M059J (cell line): ENCODE measurements at places on chromosomes 11 and 22.
A peak's percentile ranks its signal among the peaks of the same experiment; 100 is the strongest.

- DNase-seq: peak; percentile 49
These were observed 5.0 kb downstream of the UQCR10 start for GRCh38 chr22:29772170-29772641.

GRCh38 chr22:32692371-32692770 is 109.1 kb upstream of the TIMP3 start:
- peak; percentile 25 for DNase-seq

GRCh38 chr11:126817096-126817495 is 183.5 kb downstream of the KIRREL3 start:
- DNase-seq: peak; percentile 72

DNA sequence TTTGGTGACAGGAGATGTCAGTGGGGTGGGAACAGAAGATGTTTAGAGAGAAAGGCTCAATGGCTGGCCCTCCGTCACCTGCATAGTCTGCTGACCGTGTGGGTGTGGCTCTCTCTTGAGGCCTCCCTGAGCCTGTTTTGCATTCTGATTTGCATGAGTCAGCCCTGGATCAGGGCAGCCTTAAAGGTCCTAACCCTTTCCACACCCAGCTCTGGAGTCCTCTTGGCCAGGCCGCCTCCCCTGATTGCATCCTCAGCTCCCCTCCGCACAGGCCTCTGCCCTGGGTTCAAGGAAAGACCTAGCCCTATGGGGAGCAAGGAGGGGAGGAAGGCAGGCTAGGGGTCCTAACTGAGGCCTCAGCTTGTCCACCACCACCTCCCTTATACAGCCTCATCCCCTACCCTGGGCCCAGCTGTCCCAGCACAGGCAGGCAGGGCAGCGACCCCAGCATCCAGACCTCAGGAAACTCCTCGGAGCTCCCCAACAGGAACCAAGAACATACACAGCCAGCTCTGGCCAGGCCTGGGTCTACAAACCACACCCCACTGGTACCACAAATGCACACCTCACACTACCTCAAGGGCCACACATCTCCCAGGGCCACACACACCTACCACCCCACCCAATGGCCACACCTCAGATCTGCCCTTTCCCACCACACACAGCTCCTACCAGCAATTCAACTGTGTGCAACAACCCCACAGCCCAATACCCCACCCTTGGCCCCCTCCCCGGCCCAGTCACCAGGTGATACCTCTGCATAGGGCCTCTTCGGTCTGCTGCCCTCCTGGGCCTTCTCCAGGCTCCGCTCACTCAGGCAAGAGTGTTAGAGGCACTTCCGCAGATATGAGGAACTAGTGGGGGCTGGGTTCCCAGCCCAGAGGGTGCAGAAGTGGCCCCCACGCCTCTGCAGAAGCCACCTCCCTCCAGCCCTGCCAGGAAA is 13.7 kb downstream of the ARAP1 start:
- peak; percentile 73 for DNase-seq

- DNase-seq: no peak
These were observed 29.7 kb downstream of the KIAA0930 start for GRCh38 chr22:45210991-45211390.

DNA sequence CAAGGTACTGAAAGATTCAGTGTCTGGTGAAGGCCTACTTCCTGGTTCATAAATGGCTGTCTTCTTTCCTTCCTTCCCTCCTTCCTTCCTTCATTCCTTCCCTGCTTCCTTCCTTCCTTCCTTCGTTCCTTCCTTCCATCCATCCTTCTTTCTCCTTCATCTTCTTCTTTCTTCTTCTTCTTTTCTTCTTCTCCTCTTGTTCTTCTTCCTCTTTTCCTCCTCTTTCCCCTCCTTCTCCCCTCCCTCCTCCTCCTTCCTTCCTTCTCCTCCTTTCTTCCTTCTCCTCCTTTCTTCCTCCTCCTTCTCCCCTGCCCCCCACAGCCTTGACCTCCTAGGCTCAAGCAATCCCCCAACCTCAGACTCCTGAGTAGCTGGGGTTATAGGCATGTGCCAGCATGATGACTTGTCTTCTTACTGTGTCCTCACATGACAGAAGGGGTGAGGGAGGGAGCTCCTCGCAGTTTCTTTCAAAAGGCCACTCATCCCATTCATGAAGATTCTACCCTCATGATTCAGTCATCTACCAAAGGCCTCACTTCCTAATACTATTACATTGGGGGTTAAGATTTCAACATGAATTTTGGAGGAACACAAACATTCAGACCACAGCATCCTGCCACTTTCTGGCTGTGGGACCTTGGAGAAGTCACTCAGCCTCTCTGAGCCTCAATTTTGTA is 22.6 kb upstream of the CCDC134 start:
- DNase-seq: no peak

- DNase-seq: no peak
These were observed 23.5 kb downstream of the ARHGAP8 start for GRCh38 chr22:44775862-44776261.

DNA sequence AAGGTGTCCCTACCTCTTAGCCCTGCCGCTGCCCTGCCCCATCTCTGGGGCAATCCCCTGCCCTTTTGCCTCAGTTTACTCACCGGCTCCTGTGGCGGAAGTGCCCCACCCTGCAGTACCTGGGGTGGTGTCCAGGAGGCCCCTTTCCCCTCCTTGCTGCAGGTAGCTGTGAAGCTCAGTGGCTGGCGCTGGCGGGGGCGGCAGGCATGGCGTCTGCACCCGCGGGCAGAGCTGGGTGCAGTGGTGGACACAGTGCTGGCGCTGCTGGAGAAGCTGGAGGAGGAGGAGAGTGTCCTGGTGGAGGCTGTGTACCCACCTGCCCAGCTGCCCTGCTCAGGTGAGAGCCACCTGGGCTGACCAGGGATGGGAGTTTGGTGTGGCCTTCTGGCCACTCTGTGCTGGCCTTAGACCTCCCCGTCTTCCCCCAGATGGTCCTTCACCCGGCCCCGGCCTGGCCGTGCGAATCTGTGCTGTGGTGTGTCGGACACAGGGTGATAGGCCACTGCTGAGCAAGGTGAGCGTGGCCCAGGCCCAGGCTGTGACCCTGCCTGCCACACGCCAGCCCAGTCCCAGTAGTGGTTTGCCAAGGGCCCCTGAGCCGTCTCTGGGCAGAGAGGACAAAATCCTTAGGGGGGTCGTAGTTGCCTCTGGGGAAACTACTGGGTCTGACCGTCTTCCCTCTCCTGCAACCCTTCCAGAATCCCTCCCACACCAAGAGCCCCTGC is 4.0 kb downstream of the CARNS1 start:
- no peak for DNase-seq

GRCh38 chr11:80846979-80847378 is 1406.1 kb upstream of the TENM4 start:
- DNase-seq: no peak

- DNase-seq: no peak
These were observed 130.8 kb upstream of the SPON1 start for GRCh38 chr11:13831696-13832095.

- DNase-seq: peak; percentile 52
These were observed at the start of gene PDGFB for GRCh38 chr22:39244496-39245129. Gene PDGFB (minus strand): TSS chr22:39244982. CDS start chr22:39243963, 1,019 bp downstream.

- peak; percentile 32 for DNase-seq
These were observed 16.3 kb downstream of the OR2AG2 start for GRCh38 chr11:6755303-6755952.

DNA sequence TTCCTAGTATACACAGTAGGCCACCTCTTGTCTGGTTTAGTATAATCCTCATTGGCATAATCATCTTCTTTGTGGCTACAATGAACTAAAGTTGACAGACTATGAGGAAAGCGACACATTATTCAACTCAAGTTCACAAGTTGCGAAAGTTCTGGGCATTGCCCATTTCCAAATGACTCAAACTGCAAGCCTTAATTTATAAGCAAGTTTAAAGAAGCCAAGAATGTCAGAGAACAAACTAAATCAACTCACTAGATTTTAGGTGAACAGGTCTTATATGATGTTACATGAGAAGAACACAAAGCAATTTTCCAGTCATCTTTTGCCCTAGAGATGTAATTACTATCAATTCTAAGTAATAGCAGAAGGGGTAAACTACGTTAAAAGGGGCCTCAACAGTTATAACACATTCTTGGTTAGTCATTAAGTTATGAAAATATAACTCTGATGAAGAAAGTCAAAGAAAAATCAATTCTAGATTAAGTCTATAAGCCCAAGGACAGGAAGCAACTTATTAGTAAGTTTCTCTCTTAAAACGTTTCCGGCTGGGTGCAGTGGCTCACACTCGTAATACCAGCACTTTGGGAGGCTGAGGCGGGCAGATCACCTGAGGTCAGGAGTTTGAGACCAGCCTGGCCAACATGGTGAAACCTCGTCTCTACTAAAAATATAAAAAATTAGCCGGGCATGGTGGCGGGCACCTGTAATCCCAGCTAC is 21.5 kb downstream of the PICALM start:
- peak; percentile 81 for DNase-seq

- no peak for DNase-seq
These were observed 54.2 kb upstream of the TTLL12 start for GRCh38 chr22:43241138-43241597.

- DNase-seq: no peak
These were observed 147.5 kb upstream of the B3GAT1 start for GRCh38 chr11:134559602-134559962.

- no peak for DNase-seq
These were observed 3.9 kb upstream of the IL17REL start for GRCh38 chr22:50016308-50016987.

GRCh38 chr11:102799681-102800340 is 1.9 kb upstream of the MMP1 start:
- DNase-seq: no peak

DNA sequence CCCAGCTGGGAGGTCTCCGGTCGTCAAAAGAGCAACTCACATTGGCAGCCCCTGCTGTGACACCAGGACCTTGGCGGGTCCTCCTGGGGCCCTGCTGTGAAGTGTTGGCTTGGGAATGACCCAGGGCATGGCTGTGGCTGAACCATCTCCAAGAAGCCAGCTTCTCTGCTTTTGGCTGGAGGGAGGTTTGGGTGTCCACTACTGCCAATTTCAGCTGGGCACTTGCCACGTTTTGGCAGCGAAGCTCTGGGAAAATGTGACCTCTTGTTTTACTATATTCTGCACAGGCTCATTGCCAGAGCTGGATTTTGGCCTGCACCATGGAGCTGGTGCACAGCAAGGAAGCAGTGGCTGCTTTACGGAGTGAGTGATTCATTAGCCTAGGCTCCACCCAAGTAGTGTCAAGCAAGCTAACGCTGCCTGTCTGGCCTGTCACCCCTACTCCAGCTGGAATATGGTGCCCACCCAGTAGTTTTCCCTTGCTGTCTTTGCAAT is 24.3 kb upstream of the SMCO4 start:
- DNase-seq: peak; percentile 76

- peak; percentile 58 for DNase-seq
These were observed 679 bp upstream of the DPP3 start for GRCh38 chr11:66479394-66480116.

DNA sequence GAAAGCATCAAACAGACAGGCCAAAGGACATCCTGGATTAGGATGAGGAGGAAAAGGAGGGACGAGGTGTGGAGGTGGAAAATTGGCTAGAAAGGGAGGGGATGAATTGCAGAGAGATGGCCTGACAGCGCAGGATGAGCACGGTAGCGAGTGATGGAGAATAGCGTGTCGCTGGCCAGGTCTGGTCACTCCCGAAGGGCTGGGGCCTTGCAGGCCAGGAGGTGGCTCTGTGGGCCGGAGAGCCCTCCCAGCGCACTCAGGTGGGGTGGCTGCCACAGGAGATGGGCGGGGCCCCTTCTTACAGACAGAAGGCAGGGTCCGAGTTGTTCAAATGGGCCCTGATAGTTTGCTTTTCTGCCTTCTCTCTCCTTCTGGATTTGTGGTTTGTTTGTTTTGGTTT is 37.1 kb upstream of the THY1 start:
- no peak for DNase-seq

GRCh38 chr11:67160872-67161783 is 42.1 kb downstream of the KDM2A start:
- peak; percentile 21 for DNase-seq

- no peak for DNase-seq
These were observed 907.5 kb upstream of the CCDC90B start for GRCh38 chr11:84193706-84194105.

DNA sequence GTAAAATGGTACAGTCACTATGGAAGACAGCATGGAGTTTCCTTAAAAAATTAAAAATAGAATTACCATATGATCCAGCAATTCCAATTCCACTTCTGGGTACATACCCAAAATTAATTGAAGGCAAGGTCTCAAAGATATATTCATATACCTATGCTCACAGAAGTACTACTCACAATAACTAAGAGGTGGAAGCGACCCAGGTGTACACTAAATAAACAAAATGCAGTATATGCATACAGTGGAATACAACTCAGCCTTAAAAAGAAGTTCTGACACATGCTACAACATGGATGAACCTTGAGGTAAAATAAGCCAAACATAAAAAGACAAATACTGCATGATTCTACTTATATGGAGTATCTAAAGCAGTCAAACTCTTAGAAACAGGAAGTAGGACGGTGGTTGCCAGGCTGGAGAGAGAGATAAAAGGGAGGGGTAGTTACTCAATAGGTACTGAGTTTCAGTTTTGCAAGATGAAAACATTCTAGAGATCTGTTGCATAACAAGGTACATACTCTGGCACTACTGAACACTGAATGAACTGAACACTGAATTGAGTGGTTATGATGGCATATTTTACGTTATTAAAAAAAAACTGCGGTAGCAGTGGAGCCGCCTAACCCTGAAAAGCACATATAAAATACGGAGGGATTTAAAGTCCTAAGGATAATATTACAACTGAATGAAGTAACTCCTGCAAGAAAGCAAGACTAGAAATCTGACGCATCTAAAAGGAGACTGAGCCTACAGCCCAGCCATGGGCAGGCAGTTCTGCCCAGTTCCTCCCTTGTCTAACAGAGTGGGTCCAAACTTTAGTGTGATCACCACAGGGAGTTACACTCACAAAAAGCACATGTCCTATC is 12.8 kb downstream of the DGCR2 start:
- DNase-seq: peak; percentile 50

DNA sequence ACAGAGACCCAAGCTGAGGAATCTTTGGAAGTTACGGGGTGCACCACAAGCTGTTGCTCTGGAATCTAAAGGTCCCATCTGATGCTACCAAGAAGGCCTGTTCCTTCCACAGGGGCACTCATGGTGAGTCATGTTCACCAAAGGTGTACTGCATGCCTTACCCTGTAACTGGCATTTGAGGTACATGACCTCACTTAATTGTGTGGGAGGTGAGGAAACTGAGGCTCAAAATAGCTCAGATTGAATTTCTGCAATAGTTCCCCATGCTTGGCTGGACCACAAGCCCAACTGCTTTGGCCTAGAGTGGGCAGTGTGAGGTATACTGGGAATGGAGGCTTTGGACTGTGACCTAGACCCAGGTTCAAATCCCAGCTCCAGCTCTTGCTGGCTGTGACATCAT is 8.2 kb downstream of the MTFP1 start:
- no peak for DNase-seq

GRCh38 chr22:43848366-43849171 is 13.7 kb downstream of the SULT4A1 start:
- DNase-seq: peak; percentile 16

DNA sequence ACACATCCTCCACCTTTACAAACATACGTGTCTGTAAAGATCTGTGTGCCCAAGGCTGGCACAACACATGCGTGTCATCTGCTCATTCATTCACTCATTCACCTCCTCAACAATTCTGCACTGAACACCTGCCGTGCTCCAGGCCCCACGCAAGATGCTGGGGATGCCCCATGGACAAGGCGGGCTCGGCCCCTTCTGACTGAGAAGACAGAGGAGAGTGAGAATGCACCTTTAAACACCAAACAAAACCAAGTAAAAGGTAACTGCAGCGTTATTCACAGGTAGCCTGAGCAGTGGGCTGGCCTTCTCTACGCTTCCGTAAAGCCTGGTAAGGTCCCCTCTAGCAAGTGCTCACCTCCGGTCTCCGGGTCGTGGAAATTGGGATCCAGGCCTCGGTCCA is 142.8 kb downstream of the SHANK2 start:
- DNase-seq: no peak
